ENCODE measurements at places on chromosomes 11 and 22.
A peak's percentile ranks its signal among the peaks of the same experiment; 100 is the strongest.

DNA sequence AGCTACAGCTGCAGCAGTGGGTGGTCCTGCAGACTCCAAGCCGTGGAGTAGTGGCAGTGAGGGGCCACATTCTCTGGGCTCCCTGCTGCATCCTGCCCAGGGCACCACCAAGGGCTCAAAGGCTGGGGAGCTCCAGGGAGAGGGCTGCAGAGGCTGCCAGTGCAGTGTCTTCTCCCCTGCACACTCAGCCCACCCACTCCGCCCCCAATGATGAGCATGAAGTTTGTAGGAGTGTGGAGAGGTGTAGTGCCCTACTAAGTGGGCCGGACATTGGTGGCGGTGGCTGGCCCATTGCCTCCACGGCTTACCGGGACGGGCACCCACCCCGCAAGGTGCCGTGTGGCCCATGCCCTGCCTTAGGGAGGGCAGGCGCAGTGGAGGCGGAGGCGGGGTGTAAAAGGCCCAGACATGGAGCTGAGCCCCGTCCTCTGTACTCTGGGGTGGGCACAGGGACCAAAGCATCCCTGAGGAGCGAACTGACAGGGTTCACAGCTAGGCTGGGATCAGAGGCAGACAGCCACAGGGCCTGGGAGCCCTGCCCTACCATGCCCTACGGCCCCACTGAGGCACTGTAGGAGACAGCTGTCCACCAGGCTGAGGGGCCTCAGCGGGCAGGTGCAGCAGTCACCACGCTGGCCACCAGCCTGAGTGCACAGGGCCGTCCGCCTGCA is 18.9 kb downstream of the ARVCF start:
- H3K4me1 ChIP-seq: peaks cover 11% of the 10 kb centered on the region
- H3K27me3 ChIP-seq: peaks cover 4% of the 10 kb centered on the region
- no peak for DNase-seq
- no peak overlapping the region for H3K27ac ChIP-seq
- H3K36me3 ChIP-seq: no peaks in the 10 kb centered on the region

DNA sequence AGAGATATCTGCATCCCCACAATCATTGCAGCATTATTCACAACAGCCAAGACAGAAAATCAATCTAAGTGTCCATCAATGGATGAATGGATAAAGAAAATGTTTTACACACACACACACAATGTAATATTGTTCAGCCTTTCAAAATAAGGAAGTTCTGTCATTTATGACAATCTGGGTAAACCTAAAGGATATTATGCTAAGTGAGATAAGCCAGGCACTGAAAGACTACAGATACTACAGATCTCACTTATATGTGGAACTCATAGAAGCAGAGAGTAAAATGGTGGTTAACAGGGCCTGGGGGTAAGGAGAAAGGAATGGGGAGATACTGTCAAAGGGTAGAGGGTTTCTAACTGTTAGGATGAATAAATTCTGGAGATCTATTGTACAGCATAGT is 36.0 kb upstream of the EED start:
- H3K27me3 ChIP-seq: no peaks in the 10 kb centered on the region
- no peaks in the 10 kb centered on the region for H3K4me1 ChIP-seq
- DNase-seq: no peak

GRCh38 chr11:125262194-125262829 is 97.8 kb downstream of the PKNOX2 start:
- no peaks in the 10 kb centered on the region for H3K36me3 ChIP-seq
- peak overlapping the region; percentile 85 for H3K27ac ChIP-seq
- no peak for DNase-seq
- no peak overlapping the region for H3K4me3 ChIP-seq
- peaks cover 20% of the 10 kb centered on the region for H3K4me1 ChIP-seq

DNA sequence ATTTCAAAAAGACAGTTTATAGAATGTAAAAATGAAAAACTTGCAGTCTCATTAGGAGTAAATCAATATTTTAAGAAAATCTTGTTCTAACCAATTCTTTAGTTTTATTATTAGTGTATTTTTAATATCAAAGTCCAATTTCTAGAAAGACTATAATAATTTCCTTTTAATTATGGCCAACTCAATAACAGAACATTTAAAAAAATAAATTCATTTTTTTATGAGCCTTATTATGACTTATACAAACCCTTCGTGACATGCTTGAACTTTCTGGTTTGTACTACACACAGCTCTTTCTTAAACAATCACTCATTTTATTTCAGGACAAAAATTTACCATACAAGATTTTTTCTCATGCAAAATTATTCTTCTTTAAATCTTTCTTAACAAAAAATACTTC is 11.7 kb upstream of the MRGPRE start:
- H3K36me3 ChIP-seq: no peaks in the 10 kb centered on the region
- no peaks in the 10 kb centered on the region for H3K4me1 ChIP-seq
- no peaks in the 10 kb centered on the region for H3K27me3 ChIP-seq
- DNase-seq: no peak
- H3K27ac ChIP-seq: no peak overlapping the region

- H3K36me3 ChIP-seq: no peaks in the 10 kb centered on the region
- no peaks in the 10 kb centered on the region for H3K4me1 ChIP-seq
- no peak for DNase-seq
- no peak overlapping the region for H3K4me3 ChIP-seq
- H3K27me3 ChIP-seq: no peaks in the 10 kb centered on the region
Observed at GRCh38 chr22:49325531-49326395, 501.9 kb downstream of the BRD1 start.

DNA sequence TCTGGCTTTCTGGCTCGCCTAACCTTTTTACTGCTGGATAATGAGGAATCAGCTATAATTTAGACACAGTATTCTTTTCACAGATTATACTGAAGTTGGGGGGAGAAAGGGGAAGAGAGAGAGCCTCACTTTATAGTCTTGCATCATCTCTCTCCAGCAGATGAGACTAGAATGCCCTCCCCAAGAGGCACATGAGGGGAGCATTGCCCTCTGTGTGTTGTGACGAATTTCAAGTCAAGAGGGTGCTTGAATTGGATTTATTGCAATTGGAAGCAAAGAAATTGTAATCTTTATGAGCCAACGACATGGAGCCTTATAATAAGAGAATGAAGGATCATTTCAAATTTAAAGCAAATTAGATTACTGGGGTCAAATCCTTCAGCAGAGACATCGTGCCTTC is 17.6 kb upstream of the CADM1 start:
- no peak overlapping the region for H3K4me3 ChIP-seq
- peaks cover 2% of the 10 kb centered on the region for H3K27me3 ChIP-seq
- H3K4me1 ChIP-seq: no peaks in the 10 kb centered on the region
- no peaks in the 10 kb centered on the region for H3K36me3 ChIP-seq

DNA sequence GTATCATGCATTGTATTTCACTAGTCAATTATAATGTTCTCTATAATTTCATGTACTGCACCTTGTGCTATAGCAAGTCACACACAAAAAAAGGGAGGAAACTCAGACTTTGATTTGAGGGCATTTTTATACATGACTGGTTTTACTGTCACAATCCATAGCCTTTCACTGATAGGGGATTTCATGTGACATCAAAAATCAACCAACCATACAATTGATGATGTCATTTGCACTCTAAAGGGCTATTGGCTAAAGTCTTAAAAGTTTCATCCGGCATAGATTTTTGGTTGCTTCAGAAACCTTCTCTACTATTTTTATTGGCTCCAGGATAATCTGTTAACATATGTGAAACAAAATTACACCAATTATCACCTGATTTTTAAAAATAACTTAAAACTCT is 237.8 kb downstream of the DCDC1 start:
- no peaks in the 10 kb centered on the region for H3K4me1 ChIP-seq
- H3K36me3 ChIP-seq: no peaks in the 10 kb centered on the region
- DNase-seq: no peak
- H3K27me3 ChIP-seq: no peaks in the 10 kb centered on the region

GRCh38 chr11:81579339-81579738 is 1154.3 kb downstream of the FAM181B start:
- H3K36me3 ChIP-seq: no peaks in the 10 kb centered on the region
- H3K4me3 ChIP-seq: no peak overlapping the region
- H3K27me3 ChIP-seq: no peaks in the 10 kb centered on the region
- no peak for DNase-seq

DNA sequence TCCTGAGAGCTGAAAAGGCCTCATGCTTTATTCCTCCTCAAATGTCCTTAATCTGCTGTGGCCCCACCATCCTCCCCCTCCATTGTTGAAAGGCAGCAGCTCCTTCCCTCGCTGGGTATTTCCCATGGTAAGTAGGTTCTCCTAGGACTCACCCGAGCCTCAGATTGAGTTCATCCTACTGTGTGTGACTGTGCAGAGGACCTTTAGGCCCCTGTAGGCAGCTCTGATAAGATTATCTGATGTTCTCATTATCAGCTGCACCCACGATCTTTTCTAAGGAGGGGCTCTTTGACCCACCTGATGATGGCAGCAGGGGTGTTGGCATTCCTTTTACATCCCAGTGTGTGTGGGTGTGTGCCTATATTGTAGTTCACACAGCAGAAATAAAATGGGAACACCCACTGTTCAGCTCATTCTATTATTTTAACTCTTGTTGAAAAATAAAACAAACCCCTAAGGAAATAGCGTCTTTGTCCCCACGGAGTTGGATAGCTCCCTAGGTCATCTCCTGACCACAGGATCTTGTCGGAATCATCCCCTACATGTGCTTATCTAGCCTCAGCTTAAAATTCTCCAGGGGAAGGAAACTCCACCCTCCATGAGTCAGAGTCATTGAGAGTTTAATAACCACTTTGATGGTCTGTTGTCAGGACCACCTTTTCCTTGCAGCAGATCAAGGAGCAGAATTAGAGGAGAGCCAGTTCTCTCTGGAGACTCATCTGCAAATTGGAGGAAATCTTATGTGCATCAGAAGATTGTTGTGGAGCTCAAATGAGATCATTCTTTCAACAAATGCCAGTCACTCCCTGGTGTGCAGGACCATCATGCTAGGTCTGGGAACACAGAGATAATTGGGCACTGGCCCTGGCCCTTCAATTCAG is 19.3 kb downstream of the ENDOD1 start:
- H3K27me3 ChIP-seq: no peaks in the 10 kb centered on the region
- H3K36me3 ChIP-seq: no peaks in the 10 kb centered on the region
- no peak overlapping the region for H3K27ac ChIP-seq
- DNase-seq: peak; percentile 64

DNA sequence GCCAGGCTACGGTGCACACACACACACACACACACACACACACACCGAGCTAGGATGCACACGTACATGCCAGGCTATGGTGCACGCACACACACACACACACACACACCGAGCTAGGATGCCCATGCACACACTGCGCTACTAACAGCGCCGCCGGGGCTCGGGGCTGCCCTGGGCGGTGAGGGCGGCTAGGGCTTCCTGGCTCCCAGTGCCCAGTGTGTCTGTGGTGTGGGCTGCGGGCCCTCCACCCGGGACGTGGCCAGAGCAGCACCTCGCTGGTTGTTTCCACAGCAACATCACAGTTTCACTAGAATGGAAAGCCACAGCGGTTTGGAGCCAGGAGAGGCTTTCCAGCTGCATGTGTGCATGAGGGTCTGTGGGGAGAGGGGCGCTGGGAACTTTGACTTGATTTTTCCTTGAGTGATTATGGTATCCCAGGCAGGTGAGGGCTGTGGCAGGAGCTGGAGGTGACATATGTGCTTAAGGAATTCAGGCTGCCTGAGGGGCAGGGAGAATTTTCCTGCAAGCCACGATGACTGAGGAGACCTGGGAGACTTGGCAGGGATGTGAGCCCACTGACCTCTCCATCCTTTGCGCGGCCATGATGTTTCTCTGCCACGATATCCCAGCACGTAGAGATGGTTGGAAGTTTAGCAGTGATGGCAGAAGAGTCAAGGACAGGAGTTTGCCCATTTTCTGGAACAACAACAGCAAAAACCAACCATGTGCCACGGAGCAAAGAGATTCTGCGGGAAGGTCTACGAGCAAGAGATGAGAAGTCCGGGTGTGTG is 195.9 kb downstream of the SNX19 start:
- no peaks in the 10 kb centered on the region for H3K36me3 ChIP-seq
- H3K27ac ChIP-seq: no peak overlapping the region
- H3K4me3 ChIP-seq: no peak overlapping the region

- H3K27me3 ChIP-seq: no peaks in the 10 kb centered on the region
- DNase-seq: no peak
- H3K36me3 ChIP-seq: peaks cover 2% of the 10 kb centered on the region
Observed at GRCh38 chr22:24188705-24189248, 7.5 kb downstream of the SUSD2 start.

DNA sequence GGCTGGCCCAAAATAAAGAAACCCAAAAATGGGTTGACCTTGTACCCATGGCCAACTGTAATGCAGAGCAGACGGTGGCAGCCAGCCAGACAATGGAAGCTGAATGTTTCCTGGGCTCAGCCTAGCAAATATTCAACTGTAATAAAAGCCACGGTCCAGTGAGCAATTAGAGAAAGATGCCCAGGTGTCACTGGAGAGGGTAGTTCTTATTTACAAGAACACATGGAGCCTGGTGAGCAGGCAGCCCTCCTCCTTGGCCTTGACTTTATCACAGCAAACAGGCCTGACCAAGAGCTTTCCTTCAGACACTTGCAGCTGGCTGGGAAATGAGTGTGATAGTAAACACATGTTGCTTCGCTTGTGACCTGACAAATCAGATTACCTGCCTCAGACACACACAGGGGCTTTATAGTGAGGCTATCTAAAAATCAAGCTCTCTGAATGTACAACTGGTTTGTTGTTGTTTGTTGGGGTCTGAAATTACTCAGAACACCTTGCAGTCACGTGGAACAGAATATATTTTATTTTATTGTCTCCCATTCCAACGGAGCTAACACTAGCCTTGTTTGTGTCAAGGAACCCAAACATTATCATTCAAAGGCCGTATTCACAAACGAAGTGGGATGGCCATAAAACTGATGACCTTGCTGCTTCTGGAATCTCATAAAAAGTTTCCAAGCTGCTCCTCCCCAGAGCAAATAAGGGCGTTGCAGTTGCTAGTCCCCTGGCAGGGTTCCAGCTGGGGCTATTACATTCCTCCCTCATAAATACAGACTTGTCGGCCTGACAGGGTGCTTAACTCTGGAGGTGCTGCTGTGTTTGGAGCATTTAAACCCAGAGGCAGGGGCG is 161.1 kb downstream of the BBOX1 start:
- peaks cover 10% of the 10 kb centered on the region for H3K4me1 ChIP-seq
- peak; percentile 79 for DNase-seq
- no peaks in the 10 kb centered on the region for H3K27me3 ChIP-seq
- H3K27ac ChIP-seq: no peak overlapping the region
- no peaks in the 10 kb centered on the region for H3K36me3 ChIP-seq
- H3K4me3 ChIP-seq: no peak overlapping the region

All from fibroblast of lung (primary cell).